ENCODE measurements at places on chromosomes 7 and 10. TPM values are rescaled to one million over a fixed set of nuclear protein-coding genes. Genes with fewer than 3 reads are reported as not detected.
A peak's percentile ranks its signal among the peaks of the same experiment; 100 is the strongest.

The CCDC3 gene
- total RNA-seq = 8.2 TPM

The PIP gene
- total RNA-seq = 1,201 TPM

The UPK3B gene
- 2.1 TPM for total RNA-seq

The FAM131B gene
- 2.3 TPM for total RNA-seq

The CUX1 gene
- 54.4 TPM for total RNA-seq

The GSDME gene
- total RNA-seq = 12.3 TPM

DNA sequence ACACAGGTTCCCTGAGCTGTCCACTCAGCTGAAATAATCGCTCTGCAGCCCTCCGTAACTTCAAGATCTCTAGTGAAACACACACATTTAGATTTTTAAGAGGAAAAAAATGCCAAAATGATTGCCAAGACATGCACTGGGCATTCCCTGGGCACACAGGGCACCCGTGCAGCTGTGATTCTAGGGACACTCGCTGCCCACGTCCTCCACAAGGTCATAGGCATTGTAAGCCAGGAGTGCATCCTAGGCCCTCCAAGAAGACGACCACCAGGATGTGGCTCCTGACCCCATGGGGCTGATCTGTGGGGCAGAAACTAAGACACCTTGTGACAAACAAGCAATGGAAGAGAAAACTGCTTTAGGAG, 563.3 kb downstream of the PTPRN2 start:
- DNase-seq = no peak

GRCh38 chr7:98687111-98687751, 70.1 kb downstream of the NPTX2 start:
- DNase-seq = no peak

DNA sequence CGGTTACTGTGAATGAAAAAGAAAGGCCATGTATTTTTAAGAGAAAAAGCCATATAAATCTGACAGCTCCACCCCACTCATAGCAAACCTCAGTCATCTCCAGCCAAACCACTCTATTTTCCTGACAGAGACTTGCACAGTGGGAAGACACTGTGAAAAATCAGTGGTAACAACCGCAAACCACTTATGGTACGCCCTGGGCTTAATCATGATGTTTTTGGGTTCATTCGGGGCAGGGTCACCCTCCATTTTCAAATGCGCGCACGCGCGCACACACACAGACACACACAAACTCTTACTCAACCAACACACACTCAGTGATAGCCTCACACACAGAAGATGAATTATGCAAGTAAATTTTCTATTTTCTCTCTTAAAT, 82.1 kb upstream of the HPS1 start:
- DNase-seq = no peak

GRCh38 chr7:149821191-149822148, 16.7 kb upstream of the ZNF862 start:
- no peak for DNase-seq

DNA sequence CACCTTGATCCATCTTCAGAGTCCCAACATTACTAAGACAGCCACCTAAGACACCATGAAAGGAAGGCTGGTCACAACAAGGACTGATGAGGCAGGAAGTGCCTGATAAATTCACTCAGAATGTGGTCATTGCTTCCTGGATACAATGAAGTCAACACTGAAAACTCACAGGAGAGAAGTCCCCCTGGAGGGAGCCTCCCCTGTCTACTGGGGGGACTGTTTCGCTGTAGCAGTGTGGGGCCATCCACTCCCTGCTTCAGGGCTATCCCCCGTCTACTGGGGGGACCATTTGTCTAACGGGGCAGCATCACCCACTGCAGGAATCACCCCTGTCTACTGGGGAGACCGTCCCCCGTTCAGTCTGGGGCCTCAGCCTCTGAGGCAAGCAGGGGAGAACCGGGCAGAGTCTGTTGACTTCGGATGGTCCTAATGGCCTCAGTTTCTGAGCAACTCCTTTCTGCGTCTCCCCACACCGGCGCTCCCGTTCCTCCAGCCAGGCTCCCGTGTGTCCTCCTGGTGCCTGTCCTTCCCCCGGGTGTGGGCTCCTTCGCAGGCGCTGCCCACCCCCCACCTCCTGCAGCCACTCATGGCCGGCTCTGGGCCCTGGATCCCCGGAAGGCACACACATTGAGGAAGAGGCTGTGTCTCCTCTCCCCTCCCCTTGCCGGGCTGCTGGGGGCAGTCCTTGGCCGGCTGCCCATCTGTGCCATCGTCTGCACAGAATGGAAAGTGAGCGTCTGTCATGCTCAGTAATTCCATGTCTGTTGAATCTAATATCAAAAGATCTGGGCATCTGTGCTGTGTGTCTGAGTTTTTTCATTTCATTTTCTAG, 59.9 kb upstream of the DNAJB6 start:
- no peak for DNase-seq

DNA sequence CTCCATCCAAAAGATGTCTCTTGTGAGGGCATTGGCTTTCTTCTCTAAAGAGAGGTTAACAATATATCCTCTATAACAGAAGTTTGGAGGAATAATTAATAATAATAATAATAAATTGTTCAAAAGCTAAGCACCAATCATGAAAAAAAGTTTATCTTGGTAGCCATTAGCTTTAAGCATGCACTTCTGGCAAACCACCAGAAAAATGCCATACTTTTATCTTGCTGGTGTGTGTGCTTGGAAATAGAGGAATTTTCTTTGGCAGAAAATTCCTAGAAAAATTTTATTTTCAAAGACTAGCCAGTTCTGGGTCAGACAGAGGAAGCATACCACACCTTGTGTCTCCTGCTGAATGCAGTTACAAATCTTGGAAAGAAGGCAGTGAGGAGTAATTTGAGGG, 52.5 kb upstream of the NPY start:
- DNase-seq = no peak

- DNase-seq = no peak
These were observed 41.3 kb downstream of the WNT2 start for GRCh38 chr7:117281562-117281961.

GRCh38 chr10:117860823-117861222, 185.9 kb downstream of the RAB11FIP2 start:
- DNase-seq = no peak

- DNase-seq = no peak
These were observed 32.6 kb upstream of the HABP2 start for GRCh38 chr10:113520261-113520660.

- no peak for DNase-seq
These were observed 17.2 kb downstream of the SGPL1 start for GRCh38 chr10:70832852-70833528.

DNA sequence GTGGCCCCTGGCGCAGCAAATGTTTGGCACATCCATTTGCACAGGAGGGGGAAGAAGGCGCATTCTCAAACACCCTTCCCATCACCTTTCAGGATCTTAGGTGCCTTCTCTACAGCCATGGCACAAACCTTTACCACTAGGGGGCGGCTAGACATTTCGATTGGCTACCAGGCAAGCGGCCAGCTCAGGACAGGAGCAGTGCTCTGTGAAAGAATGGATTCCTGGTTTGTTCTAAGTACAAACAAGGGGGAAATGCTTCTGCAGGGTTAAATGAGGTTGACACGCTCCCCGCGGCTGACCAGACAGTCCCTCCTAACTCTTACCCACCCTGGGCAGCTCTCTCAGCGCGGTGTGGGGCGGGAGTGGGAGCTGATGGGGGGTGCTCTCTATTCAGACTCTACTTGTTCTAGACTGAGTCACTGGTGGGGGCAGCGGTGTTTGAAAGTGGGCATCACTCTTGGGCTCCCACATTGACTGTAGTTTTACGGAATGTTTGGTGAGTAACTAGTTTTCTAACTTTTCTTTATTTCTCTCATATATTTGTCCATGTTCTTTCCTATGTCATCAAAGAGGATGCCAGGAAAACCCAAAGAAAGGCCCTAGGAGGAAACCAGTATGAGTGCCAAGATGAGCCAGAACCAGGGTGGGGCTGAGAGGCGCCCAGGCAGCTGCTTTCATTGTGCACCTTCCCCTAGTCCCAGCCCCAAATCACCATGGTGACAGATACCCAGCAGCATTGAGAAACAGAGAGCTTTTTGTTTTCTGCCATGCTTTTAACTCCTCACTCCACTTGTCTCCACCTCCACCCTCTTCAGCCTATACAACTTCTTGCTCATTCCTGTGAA, 61.4 kb upstream of the GPR158 start:
- peak; percentile 72 for DNase-seq
